ENCODE measurements at places on chromosomes 13 and 19. TPM values are rescaled to one million over a fixed set of nuclear protein-coding genes. Genes with fewer than 3 reads are reported as not detected.

RDH8 gene
- total RNA-seq: not detected

RUBCNL gene
- not detected for total RNA-seq

ZNF574 gene
- 11.9 TPM for total RNA-seq

GPC6 gene
- total RNA-seq: not detected

TMEM150B gene
- total RNA-seq: not detected

BST2 gene
- 210 TPM for total RNA-seq
